Stimulated activated CD8-positive, alpha-beta memory T cell treated with anti-CD3 and anti-CD28 coated beads, Interleukin-12 subunit alpha, Interleukin-12 subunit beta, amount 100 ng/mL, for 1 hour (primary cell): ENCODE measurements at places on chromosomes 3 and 15.

DNA sequence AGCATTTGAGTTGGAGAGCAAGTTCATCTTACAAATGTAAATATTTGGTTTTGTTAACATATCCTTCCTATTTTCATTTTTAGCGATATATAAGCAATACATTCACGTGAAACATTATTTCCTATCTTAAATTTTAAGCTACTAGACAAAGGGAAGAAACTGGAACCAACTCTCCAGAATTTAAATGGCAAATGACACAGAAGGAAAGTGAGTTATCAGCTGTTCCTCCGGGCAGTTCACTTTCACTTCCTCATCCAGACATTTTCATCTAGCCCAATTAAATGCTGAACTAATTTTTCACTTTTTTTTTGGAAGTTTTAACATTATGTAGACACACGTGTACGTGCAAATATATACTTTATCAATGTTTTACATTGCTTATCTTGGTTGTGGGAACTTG, 58.7 kb downstream of the MORC1 start:
- no peak for DNase-seq

DNA sequence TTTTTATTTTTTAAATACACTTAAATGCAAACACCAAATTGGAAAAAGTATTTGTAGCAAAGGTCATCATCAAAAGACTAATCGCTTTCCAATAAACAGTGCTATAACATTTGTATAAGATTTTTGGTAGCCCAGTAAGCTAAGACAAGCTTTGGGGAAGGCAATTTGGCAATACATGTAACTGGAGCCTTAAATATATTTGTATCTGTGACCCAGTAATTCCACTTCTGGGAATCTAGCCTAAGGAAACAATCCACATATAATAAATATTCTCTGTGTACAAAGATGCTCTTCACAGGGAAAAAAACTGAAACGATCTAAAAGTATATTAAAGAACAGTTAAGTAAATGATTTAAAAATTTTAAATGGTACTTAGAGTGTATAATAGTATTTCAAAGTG, 65.5 kb upstream of the TJP1 start:
- no peak for DNase-seq

DNA sequence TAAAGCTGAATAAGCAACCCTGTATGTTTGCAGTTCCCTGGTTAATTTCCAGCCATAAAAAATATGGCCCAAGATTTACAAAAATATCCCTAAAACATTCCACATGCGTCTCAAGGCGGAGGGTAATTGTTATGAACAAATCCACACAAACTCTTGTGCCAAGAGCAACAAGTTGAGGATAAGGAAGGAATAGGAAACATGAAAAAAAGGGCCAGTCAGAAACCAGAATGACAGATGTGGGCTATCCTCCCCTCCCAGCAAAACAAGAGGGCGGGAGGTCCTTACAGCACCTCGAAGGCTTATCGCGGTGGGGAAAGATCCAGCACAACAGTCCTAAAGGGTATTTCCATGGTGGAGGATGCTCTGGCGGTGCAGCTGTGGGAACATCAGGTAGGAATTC, 155.6 kb upstream of the HES1 start:
- DNase-seq: no peak

DNA sequence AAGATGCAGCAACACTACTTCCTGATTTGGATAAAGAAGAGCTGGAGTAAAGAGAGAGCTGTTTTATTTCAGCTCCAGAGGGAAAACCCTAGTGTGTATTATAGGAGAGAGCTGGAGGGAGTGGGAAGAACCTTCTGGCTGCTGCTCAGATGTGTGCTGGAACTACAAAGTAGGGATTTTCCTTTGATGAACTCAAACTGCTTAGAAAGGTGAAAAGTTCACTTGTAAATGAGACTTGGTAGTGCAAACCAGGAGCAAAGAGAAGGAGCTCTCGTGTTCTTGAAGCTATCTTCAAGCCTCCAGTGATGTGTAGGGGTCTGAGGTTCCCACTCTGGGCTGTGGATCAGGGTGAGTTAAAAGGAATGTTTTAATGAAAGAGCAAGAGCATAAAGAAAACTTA, 110.4 kb downstream of the EDEM1 start:
- DNase-seq: no peak

DNA sequence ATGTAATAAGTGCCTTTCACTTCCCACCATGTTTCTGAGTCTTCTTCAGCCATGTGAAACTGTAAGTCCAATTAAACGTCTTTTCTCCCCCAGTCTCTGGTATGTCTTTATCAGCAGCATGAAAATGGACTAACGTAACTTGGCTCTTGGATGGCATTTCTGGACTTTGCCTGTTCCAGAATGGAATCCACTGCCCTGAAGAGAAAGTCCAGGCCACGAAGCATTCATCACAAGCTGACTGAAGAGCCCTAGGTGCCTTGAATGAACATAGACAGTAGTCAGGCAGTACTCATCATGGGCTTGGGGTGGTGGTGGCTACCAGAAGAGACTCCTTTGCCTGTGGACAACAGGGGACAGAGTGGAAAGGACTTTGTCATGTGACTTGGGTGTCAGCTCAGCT, 1505.0 kb downstream of the SI start:
- no peak for DNase-seq

DNA sequence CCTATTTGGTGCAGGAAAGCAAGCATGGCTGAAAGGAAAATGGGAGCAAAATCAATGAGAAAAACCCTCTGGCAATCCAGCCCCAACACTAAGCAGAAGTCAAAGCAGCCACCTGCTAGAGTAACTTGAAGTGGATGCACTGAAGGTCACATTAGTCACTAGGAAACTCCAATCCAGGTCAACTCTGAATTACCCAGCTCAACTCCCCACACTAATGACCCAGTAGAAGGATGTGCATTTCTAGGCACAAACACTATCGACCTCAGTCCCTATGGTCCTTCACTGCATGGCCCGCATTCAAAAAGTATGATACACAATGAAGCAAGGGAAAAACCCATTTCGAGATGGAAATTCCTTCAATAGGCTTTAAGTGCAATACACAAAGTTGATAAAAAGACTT, 80.6 kb downstream of the RAD18 start:
- DNase-seq: no peak

GRCh38 chr3:108834551-108834950, 12.0 kb downstream of the TRAT1 start:
- no peak for DNase-seq

DNA sequence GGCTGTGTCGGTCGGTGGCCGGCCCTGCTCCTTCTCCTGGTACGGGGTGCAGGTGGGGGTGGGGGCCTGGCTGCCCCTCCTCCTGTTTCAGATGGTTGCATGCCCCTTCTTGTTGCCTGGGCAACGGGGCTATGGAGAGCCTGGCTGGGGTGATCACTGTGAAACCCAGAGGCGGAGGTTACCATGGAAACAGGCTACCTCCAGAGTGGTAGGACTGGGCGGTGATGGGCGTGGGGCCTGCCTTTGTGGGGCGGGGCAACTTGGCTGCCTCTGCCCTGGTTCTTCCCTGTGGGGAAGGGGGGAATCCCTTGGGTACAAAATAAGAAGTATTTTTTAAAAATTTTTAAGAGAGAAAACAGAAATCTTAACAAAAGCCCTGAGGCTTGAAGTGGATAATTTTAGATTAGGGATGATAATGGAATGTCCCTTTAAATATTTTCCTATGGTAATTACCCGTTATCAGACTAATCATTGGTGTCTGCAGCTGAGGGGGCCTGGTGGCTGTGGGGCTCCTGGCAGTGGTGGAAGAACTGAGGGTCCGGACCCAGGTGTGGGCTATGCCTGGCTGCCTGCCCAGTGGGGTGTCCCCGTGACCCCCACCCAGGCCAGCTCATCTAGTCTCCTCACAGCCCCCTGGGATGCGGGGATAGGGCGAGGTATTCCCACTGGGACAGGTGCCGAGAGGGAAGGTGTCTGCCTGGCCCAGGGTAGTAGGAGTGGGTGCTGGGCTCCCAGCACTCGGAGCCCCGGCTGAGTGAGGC, 32.5 kb downstream of the PLXNA1 start:
- DNase-seq: no peak

DNA sequence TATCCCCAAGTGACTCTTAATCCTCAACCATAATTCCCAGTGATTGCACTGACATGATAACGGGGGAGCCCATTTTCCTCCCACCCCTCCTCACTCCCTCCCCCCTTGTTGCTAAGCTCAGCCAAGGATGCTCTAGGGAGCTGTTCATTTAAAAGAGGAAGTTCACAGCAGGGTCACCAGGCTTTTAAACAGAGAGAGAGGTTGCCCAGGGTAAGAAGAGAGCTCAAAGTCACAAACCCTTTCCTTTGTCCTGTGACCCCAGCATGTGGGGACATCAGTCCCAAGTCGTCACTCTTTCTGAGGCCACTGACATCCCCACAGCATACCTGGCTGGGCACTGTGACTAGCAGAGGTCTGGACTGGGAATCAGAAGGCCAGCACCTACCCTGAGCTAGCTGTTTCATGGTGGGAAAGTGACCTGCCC, 144.1 kb downstream of the RORA start:
- DNase-seq: no peak

DNA sequence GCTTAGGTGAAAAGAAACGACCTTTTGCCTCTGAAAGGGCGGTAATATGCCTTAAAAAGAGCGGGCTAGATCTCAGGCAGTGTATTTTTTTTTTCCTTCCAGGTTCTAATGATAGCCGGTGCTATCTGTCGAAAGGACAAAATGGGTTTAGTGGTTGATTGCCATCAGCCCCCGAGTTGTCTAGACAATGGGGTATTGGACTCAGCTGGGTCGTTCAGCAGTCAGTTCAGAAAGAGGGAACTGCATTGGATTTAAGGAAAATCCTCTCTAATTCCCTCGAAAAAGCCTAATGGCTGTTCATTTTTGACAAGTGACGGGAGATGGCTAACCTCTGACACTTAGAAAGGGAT, 728 bp downstream of the EIF2B5 start:
- no peak for DNase-seq

- DNase-seq: no peak
Observed at GRCh38 chr3:125959317-125960065, 9.5 kb upstream of the ROPN1B start.

- DNase-seq: no peak
Observed at GRCh38 chr3:183253528-183254486, 754 bp downstream of the B3GNT5 start.

DNA sequence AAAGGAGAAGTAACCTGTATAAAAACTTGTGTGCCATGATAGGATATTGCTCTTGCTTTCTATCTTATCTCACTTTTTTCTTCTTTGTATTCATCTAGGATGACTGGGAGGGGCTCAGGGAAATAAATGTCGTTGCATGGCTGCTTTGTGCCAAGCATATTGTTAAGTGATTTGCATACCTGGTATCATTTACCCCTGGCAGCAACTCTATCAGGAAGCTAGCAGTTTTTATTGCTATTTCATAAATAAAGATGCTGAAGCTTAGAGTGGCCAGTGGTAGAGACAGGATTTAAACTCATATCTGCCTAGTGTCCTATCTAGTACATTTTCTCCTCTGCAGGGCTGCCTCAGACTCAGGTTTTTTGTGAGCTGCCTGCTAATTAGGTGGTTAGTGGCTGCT, 253.3 kb downstream of the PTPRG start:
- DNase-seq: no peak

DNA sequence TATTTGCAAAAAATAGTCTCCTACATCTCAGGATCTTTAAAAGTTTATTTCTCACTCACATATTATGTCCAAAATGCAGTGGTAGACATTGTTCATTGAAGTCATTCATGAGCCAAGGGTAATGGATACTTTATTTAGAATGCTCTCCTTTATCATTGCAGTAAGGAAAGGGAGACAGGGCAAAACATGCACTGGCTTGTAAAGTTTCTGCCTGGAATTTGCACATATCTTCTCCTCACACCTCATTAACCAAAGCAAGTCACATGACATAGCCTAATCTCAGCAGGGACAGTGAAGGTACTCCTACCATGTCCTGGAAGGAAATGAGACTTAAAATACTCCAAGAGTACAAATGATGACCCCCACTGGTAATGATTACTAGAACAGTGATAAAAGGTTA, 333.7 kb upstream of the EPHA3 start:
- no peak for DNase-seq

GRCh38 chr3:126124896-126125295, 41.0 kb upstream of the SLC41A3 start:
- DNase-seq: no peak

- no peak for DNase-seq
Observed at GRCh38 chr3:98733053-98733811, 29.9 kb upstream of the ST3GAL6 start.

GRCh38 chr3:37903320-37903719, 41.6 kb downstream of the CTDSPL start:
- no peak for DNase-seq

DNA sequence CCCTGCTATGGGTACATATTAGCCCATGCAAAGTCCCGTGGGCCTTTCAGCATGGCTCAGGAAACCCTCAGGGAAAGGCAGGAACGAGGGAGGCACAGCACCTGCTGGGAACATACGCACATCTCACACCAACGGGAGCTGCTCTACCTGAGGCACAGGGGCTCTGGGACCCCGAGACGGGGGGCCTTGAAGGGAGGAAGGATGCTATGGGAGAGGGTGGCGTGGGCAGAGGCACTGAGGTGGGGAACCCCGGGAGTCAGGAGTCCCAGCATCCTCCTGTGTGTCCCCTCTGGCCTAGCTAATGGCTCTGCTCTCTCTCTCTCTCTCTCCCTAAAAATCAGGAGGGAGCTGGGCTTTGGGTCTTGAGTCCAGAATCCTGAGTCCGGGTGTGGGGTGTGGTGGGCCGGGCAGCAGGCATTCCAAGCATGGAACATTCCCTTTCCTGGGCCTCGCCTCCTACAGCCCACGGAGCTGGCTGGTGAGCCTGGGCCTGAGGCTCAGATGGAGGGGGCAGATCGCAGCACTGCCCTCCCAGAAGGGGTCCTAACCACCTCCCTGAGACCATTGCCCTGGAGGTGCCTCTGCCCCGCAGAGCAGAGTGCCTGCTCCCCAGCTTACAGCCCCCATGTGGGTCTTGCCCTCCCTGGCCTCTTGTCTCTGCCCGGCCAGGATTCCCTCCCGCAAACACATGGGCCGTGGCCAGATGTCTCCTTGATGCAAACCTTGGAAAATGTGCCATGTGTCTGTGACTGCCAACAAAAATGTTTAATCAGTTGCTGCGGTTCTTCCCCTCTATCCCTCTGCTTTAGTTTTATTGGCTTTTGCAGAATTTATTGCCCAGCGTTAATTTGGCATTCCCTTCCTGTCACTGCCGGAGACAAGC, 101.6 kb downstream of the TMEM266 start:
- DNase-seq: no peak

GRCh38 chr3:49500205-49500731, 30.2 kb downstream of the DAG1 start:
- DNase-seq: no peak

DNA sequence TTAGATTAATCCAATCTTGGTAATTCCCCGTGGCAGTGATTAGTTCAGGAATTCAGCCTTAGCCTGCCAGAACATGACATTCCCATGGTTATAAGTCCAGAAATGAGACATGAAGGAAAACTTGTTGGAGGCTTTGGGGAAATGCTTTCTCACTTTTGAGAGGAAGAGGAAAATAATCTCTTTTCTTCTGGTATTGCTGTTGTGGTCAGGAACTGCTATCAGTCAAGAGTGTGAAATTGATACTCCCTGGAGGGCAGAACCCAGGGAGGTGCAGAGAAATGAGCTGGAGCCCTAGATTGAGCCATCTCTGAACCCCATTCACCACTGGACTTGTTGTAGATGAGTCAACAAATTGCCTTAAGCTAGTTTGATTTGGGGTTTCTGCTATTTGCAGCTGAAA, 38.6 kb upstream of the APH1B start:
- DNase-seq: no peak
